Stimulated activated CD4-positive, alpha-beta T cell treated with anti-CD3 and anti-CD28 coated beads, Interleukin-1b, Interleukin-23, amount 100 ng/mL, for 4 hours (primary cell): ENCODE measurements at places on chromosomes 16 and 17.

DNA sequence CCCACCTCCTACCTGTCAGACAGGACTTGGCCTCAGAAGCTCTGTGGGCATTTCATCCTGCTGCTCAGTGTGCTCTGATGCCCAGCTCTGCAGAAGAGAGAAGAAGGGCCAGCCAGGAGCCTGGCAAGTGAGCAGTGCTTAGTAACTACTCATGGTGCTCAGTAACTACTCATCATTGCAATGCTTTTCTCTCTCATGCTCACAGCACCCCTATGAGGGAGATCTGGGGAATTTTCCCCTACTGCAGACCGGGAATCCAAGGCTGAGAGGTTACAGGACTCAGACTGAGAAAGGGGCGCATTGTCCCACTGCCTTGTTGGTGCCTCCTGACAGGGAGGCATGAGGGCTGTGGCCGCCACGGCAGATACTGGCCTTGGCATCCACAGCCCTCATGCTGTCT, 261.1 kb downstream of the C16orf95 start:
- DNase-seq, result no peak

DNA sequence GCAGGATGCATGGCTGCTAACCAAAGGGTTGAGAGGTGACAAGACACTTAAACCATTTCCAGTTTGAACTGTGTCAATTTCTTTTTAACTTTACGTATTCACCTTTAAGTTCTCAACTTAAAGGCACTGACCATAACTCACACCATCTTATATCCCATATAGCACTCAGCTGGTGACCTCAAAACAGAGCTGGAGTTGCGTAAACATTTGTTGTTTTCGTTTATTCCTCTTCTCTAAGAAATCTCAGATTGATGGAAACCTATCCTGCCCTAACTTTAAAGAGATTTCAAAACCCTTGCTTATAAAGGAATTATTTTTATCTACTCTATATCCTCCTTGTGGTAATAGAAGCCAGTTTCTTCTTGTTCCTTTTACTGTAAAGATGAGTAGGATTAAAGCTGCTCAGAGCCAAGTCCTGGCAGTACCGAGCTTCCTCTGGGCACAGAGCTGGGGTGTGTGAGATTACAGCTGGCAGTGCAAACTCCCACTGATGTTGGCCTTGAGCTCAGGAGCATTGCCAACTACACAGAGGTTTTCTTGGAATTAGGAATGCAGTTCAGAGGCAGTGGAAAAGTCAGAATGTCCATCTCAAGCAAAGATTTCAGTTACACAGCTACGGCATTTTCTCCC, 1.3 kb downstream of the KCTD2 start:
- DNase-seq, result no peak

- no peak for DNase-seq
Observed at GRCh38 chr17:4796552-4796920, 572 bp downstream of the PSMB6 start.

DNA sequence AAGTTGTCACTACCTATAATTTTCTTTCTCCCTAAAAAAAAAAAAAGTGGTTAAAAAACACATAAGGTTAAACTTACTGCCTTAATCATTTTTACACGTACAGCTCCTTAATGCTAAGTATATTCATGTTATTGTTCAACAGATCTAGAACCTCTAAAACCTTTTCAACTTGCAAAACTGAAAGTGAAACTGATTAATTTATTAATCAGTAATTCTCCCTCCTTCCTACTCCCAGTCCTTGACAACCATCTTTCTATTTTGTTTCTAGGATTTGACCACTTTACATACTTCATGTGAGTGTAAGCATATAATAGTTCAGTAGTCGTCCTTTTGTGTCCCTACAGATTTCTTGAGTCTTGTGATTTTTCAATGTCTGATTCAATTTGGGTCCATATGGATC, 251.4 kb upstream of the KIF2B start:
- no peak for DNase-seq

- no peak for DNase-seq
Observed at GRCh38 chr17:65394811-65395472, 166.5 kb downstream of the AXIN2 start.

GRCh38 chr17:81427173-81428120, 32.2 kb downstream of the BAHCC1 start:
- no peak for DNase-seq
